Common myeloid progenitor, CD34-positive (primary cell): ENCODE measurements at places on chromosomes 13 and 19.

DNA sequence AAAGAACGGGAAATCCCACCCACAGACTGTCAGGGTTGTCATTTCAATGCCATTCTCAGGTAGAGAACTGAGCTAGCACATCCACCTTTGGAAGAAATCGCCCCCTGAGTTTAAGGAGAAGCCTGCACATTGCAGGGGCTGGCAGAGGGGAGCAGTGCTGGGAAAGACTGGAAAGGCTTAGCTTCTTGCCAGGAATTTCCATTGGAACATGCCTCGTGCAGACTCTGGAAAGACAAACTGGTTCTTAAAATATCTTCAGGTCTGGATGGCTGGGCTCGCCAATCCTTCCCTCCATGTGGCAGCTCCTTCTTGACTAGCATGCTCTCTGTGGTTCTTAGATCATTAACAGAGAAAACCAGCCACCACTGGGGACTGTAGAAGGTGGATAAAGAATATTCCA, 414.1 kb downstream of the TSHZ3 start:
- no peak for DNase-seq

DNA sequence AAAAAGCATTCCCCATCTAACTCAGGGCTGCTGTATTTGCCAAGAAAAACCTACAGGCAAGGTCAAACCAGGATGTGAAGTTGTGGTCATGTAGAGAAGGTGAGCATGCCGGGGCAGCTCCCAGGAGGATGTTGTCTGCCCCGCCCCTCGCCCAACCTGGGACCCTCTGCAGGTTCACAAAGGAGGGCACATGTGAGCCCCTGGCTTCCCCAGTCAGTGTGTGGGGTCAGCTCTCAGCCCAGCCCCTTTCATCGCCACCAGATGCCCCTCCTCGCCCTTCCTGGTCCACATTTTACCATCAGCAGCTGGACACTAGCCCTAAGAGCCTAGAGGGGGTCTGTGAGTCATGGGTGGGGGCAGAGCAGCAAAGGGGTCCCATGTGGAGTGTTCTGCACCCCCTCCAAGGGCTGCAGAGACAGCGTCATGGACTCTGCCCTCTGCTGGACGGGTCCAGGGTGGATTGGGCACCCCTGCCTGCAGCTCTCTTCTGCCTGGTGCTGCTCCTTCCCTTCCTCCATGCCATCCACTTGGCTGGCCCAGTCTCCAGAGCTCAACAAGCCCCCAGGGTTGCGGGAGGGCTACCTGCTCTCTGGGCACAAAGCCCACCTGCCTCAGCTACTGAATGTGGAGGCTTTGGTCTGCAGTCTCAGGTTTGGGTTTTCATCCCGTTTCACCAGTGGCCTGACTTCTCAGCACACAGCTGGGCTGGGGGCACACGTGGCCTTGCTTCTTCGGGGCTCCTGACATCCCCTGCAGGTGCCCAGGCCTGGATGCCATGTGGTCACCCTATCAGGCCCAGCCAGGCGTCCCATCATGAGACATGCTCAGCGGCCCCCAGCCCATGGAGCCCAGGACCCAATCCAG, 3.7 kb downstream of the PLEKHF1 start:
- peak; percentile 22 for DNase-seq

DNA sequence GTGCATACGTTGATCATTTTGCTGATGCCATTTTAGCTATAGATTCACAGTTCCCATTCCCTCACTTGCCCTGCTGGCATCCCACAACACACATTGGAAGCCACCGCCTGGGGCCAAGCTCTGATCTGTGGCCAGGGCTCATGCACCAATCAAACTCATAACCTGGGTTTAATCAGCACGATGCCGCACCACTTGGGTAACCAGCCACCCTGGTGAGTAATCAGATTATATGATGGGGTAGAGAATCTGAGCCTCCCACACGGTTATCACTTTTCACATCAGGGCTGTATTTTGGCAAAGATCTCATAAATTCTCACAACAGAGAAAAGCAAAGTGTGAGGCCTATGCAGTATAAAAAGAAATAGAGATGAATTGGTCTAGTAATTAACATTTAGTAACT, 66.0 kb upstream of the TNFRSF19 start:
- no peak for DNase-seq

- DNase-seq, result no peak
These were observed 201.2 kb upstream of the UBL3 start for GRCh38 chr13:30051531-30052060.

GRCh38 chr19:10517760-10518443, 655 bp upstream of the S1PR5 start:
- DNase-seq, result peak; percentile 51

DNA sequence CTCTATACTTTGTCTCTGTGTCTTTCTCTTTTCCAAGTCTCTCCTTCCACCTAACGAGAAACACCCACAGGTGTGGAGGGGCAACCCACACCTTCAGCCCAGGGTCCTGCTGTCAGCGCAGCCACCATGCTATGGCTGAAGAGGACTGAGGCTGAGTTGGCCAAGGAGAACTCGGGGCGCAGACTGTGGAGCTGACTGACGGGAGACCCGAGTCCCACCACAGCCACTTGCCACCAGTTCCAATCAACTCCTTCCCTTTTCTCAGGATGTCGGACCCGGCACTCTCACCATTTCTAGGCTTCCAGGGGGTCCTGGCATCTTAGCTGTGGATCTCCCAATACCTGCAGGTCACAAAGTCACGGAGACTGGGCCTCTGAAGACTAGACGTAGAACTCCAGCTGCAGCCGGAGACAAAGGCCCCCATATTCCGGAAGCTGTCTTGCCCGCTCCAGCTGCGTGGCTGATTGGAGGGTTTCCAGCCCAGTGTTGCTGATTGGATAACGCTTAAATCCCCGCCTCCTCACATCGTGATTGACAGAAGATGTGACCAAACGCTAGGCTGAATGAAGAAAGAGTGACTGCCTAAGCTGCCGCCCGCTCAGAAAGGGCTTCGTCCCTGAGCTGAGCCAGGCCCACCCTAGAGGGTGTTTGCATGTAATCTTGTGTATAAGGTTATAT, 63.6 kb downstream of the ZNF429 start:
- DNase-seq, result peak; percentile 97

DNA sequence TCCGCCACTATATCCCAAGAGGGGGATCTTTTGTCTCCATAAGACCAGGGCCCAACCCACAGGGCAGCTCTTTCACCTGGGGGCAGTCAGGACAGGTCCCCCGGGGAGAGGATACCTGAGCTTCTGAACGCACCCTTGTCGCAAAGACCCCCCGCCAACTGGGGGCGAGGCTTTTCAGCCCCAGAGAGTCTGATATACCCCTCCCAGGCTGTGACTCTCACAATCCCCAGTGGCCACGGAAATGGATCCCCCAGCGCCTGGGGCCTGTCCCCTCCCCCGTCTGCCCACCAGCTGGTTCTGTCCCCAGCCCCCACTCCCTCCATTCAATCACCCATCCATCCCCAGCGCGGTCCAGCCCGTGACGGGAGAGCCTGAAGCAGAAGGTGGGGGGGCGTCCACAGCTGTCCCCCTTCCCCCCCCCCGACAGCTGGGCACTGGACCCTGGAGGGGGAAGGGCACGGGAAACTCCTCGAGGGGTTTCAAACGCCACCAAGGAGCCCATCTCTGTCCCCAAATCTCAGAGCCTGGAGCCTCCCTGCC, 823 bp downstream of the DOCK6 start:
- DNase-seq, result no peak

- DNase-seq, result no peak
These were observed 19.6 kb upstream of the EPHX3 start for GRCh38 chr19:15251749-15252397.

DNA sequence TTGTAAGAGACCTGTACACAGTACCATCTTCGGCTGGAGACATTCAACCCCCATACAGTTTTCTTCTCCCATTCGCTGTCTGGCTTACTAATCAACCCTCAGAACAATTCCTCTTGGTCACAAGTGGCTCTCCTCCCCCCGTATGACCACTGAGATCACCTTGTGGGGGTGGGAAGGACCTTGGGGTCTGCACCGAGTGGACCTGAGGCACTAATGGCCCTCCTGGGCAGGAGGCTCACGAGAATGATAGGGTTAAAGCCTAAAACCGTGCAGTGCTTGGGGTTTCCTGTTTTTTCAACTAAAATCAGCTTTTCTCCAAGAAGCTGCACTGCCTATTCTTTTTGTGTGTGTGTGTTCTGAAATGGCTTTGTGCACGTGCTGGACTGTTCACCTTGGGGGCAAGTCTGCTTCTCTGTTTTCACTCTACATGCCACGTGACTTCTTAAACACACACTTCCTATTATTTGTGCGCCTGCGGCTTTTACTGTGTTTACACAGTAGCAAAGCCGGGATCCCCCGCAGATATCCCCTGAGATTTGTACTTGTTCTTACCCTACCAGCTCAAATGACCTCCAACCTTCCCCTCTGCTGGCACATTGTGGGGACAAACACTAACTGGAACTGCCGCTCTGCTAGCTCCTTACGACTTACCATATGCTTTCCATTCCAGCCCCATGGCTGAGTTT, 12.3 kb downstream of the RBM26 start:
- peak; percentile 58 for DNase-seq

- DNase-seq, result no peak
These were observed 32.2 kb downstream of the FRY start for GRCh38 chr13:32063619-32064233.

- no peak for DNase-seq
These were observed 23.6 kb downstream of the SOHLH2 start for GRCh38 chr13:36190771-36191170.

- no peak for DNase-seq
These were observed 118.0 kb upstream of the POSTN start for GRCh38 chr13:37716420-37717195.

DNA sequence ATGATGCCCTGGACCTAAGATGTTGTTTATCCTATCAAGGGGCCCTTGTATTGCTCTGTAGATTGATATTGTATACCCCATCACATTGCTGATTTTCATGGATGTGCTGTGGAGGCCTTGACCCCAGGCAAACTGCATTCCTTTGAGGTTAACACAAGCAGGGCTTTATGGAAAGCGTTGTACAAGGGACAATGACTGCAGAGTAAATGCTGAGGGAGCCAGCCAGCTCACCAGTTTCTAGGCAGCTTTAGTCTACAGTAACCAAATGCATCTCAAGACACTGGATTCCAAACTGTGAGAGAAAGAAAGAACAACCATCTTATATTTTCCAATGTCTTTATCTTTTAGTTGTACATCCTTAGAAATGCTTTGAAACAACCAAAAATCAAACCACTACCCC, 34.1 kb upstream of the EDNRB start:
- DNase-seq, result no peak

GRCh38 chr13:62837895-62838294, 1422.2 kb upstream of the PCDH20 start:
- DNase-seq, result no peak

DNA sequence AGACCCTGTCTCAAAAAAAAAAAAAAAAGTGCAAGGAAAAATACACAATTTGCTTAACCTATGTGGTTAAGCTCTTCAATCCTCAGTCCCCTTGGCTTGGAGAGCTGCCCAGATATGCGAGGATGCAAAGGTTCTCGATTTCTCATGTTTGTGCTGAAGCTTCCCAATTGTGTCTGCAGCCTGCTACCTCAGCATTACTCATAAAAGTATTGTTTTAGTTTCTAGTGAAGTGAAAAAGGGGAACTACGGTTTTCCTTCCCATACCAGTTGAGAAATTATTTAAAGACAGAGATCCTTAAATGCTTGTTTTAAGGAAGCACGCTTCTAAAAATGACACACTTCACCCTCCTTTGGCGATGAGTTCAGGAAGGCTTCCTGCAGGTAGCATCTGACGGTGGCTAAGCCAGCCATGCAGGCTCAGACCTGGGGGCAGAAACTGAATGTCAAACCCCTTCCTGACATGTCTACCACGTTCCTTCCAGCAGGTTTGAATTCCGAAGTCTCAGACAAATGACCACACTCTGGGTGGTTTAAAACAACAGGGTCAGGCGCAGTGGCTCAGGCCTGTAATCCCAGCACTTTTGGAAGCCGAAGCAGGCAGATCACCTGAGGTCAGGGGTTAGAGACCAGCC, 47.9 kb downstream of the RUBCNL start:
- peak; percentile 69 for DNase-seq

- no peak for DNase-seq
These were observed 397 bp downstream of the SLC44A2 start for GRCh38 chr19:10625762-10626138.

- no peak for DNase-seq
These were observed 4.8 kb downstream of the SUGP2 start for GRCh38 chr19:19028526-19028925.

GRCh38 chr13:75945841-75946482, 309.8 kb downstream of the LMO7 start:
- no peak for DNase-seq

DNA sequence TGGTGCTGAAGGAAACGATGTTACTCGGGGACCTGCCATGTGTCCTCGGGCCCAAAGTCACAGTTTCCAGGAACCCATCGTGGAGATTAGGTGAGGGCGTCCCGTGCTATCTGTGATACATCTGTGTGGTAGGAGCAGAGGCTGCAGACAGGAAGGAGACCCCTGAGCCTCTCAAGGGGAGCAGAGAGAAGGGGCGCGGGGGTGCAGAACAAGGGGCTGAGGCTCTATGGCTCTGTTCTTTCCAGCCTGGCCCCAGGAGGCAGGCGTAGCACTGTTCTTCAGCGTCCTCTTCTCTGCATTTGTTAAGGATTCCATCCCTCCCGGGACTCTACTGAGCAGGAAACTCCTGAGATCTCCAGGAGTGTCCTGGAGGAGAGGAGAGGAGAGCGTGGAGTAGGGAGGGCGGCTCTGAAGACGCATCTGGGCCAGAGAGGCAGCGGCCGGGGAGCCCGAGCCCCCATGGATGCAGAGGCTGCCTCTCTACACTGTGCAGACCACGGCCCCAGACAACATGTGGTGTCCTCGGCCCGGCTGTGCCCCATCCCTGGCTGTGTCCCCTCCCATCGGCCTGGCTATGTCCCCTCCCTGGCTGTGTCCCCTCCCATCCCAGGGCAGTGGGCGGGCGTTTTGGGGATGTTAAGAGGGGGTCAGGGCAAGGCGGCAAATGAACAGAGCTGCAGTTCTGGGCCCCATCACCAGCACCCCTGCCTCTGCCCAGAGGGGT, 118.0 kb downstream of the ATP11A start:
- no peak for DNase-seq

- DNase-seq, result no peak
These were observed 19.9 kb downstream of the ZNF574 start for GRCh38 chr19:42095814-42096230.

DNA sequence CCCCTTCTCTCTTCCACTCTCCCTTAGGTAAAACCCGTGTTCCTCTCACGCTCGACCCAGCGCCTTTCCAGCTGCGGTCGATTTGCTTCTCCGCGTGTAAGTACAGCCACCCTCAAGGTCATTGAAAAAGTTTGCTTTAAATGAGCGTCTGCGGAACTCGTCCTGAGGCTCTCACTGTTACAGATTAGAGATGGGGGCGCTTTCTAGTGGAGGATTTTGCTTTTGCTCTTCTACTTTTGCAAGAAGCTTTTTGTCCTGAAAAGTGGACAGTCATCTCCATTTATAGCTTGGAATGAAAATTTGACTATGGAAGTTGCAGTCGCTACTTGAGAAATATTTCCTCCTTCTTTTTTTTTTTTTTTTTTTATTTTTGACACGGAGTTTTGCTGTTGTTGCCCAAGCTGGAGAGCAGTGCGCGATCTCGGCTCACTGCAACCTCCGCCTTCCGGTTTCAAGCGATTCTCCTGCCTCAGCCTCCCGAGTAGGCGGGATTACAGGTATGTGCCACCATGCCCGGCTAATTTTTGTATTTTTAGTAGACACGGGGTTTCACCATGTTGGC, 595 bp upstream of the RAB20 start:
- DNase-seq, result no peak

- DNase-seq, result peak; percentile 59
These were observed 44.5 kb upstream of the MIR17HG start for GRCh38 chr13:91303031-91303430.

GRCh38 chr13:76724421-76724820, 161.8 kb downstream of the KCTD12 start:
- DNase-seq, result no peak

- peak; percentile 6 for DNase-seq
These were observed 658.7 kb downstream of the SLITRK1 start for GRCh38 chr13:83223546-83223945.

- DNase-seq, result peak; percentile 87
These were observed 64.9 kb upstream of the HTR2A start for GRCh38 chr13:46961719-46962118.
